HepG2 (cell line): ENCODE measurements at places on chromosomes 11 and 22. TPM values are rescaled to one million over a fixed set of nuclear protein-coding genes. Genes with fewer than 3 reads are reported as not detected.

GRCh38 chr11:126476266-126476924, 120.9 kb downstream of the ST3GAL4 start:
- H3K27ac ChIP-seq = no peak overlapping the region
- peaks cover 26% of the 10 kb centered on the region for H3K4me1 ChIP-seq
- no peak overlapping the region for H3K4me3 ChIP-seq
- peaks cover 2% of the 10 kb centered on the region; the same call in 1 of the 2 replicates for H3K27me3 ChIP-seq
- no peak for DNase-seq

DNA sequence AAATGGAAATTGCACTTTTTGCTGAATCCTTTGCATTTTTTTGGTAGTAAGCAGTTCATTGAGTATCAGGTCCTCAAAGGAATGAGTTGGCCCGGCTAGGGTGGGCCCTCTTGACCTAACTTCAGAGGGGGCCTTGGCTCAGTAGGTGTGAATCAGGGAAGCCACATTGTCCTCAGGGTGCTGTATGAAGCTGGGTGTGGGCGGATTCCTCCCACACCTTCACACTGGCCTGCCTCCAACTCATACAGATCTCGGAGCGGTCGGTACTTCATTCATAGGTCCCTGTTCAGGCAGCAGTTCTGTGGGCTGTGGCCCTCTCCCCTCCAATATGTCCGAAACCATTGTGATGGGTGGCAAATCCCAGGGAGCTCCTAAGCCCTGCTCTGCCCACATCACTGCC, 47.4 kb upstream of the OR4B1 start:
- H3K4me3 ChIP-seq = no peak overlapping the region
- no peaks in the 10 kb centered on the region for H3K36me3 ChIP-seq
- DNase-seq = no peak
- no peaks in the 10 kb centered on the region for H3K4me1 ChIP-seq

DNA sequence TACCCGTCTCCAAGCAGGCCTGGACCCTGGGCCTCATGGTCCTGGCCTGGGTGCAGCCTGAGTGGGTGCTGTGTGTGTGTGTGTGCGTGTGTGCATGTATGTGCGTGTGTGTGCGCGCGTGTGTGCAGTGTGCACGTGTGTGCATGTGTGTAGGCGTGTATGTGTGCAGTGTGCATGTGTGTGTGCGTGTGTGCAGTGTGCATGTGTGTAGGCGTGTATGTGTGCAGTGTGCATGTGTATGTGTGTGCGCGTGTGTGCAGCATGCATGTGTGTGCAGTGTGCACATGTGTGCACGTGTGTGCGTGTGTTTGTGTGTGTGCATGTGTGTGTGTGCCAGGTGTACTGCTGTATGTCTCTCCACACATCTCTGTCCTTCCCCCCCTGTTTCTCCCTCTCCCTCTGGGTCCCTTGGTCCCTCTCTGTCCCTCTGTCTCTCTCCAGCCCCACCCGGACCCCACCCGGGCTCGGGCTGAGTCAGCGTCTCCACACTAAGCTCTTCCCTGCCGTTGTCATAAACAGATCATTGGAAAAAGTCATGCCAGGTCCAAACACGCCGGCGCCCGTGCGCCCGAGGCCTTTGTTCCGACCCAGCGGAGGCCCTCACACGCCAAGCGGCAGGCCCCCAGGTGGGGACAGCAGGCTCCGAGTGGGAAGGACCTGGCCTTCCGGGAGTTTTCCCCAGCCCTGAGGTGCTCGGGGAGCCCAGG, 34.0 kb downstream of the WNT7B start:
- no peak overlapping the region for H3K27ac ChIP-seq
- peaks cover 10% of the 10 kb centered on the region for H3K4me1 ChIP-seq
- no peak overlapping the region for H3K4me3 ChIP-seq
- DNase-seq = no peak
- H3K27me3 ChIP-seq = peaks cover 64% of the 10 kb centered on the region

Gene RABL2B
- total RNA-seq = 4.9 and 8.0 TPM in 2 replicates
